ENCODE measurements at places on chromosomes 7 and 10.

GRCh38 chr10:11073410-11073809 lies 55.7 kb downstream of the CELF2 start:
- H3K4me3 ChIP-seq = no peak overlapping the region
- H3K27me3 ChIP-seq = no peaks in the 10 kb centered on the region
- H3K4me1 ChIP-seq = no peaks in the 10 kb centered on the region
- DNase-seq = no peak
- H3K27ac ChIP-seq = no peak overlapping the region

GRCh38 chr10:22475651-22476600 lies 130.6 kb downstream of the SPAG6 start:
- no peak overlapping the region for H3K27ac ChIP-seq
- H3K4me1 ChIP-seq = peaks cover 7% of the 10 kb centered on the region
- no peak for DNase-seq
- H3K27me3 ChIP-seq = peaks cover 80% of the 10 kb centered on the region
- H3K36me3 ChIP-seq = no peaks in the 10 kb centered on the region

DNA sequence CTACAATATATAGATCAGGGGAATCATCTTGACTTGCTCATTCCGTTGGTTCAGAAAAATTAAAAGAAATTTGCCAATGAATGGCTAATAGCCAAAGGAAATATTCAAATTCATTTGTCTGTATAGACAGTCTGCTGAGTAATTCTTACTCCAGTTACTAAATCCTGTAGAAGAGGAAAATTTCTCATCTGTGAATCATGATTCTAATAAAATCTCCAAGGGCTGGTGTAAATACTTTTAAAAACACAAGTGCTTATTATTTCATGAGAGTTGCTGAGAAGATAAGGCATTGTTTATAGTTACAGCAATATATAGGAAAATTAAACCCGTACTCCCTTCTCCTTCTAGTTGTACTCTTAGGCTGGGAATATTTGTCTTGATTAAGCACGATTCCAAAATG lies 53.0 kb downstream of the WNT2 start:
- no peak overlapping the region for H3K27ac ChIP-seq
- peaks cover 2% of the 10 kb centered on the region for H3K4me1 ChIP-seq
- H3K36me3 ChIP-seq = no peaks in the 10 kb centered on the region
- no peaks in the 10 kb centered on the region for H3K27me3 ChIP-seq

- H3K36me3 ChIP-seq = no peaks in the 10 kb centered on the region
- H3K27me3 ChIP-seq = peaks cover 3% of the 10 kb centered on the region
- H3K4me1 ChIP-seq = peaks cover 11% of the 10 kb centered on the region
- DNase-seq = no peak
- peak within 1 kb of the TSS; percentile 64 for H3K4me3 ChIP-seq
- H3K27ac ChIP-seq = peak within 1 kb of the TSS; percentile 82
Observed at GRCh38 chr10:60944058-60944909, at the start of gene RHOBTB1. RHOBTB1 (minus strand) TSS chr10:60944185; CDS start chr10:60911542, 32,643 bp downstream.

- H3K36me3 ChIP-seq = no peaks in the 10 kb centered on the region
- no peak overlapping the region for H3K27ac ChIP-seq
- H3K27me3 ChIP-seq = no peaks in the 10 kb centered on the region
- no peak overlapping the region for H3K4me3 ChIP-seq
- no peaks in the 10 kb centered on the region for H3K4me1 ChIP-seq
Observed at GRCh38 chr7:77822269-77822668, 23.7 kb downstream of the PHTF2 start.

GRCh38 chr10:102268375-102268888 lies 23.1 kb downstream of the GBF1 start:
- no peak overlapping the region for H3K4me3 ChIP-seq
- H3K27me3 ChIP-seq = no peaks in the 10 kb centered on the region

DNA sequence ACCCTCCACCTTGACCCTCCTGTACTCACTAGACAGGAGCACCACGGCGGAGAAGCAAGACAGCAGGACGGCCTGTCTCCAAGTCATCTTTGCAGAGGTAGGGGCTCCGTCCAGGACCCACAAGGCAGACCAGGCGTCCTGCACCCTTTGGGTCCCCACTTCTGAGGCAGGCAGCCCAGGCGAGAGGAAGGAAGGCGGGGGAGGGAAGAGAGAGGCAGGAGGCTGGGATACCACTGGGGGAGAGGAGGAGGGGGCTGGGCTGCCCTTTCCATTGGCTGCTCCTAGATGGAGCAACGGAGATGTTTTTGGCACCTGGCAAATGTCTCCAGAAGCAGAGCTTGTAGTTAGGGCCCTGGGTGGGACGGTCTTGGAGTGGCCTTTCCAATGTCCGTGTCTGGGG lies at the start of gene UCMA:
TSS of gene UCMA (minus strand) at position 203 of the 400 bp plus-strand sequence. CDS start at position 87, 116 bp downstream.
- H3K4me3 ChIP-seq = no peak within 1 kb of the TSS
- no peak for DNase-seq
- H3K4me1 ChIP-seq = no peaks in the 10 kb centered on the region
- H3K27ac ChIP-seq = no peak within 1 kb of the TSS
- H3K27me3 ChIP-seq = peaks cover 5% of the 10 kb centered on the region

All from thymus (tissue), 14 donors.